ENCODE measurements at places on chromosomes 5 and 9.

GRCh38 chr9:128061275-128061960 is 5.7 kb downstream of the NAIF1 start:
- no peak for DNase-seq

DNA sequence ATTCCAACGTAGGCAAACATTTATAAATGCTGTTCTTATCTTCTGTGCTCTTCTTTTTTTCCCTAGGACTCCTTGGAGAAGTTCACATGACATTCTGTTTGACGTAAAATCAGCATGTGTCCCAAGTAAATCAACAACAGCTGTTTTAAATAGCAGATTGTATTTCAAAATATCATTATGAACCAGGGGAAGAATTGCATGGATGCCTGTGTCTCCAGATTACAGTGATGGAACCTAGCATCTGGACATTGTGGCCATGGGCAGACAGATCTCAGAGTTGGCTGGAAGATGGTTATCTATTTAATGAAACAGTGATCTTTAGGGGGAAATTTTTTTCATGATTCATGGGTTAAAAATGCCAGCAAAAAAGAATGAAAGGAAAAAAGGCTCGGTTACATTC is 222.0 kb downstream of the MAN2A1 start:
- DNase-seq, result no peak

DNA sequence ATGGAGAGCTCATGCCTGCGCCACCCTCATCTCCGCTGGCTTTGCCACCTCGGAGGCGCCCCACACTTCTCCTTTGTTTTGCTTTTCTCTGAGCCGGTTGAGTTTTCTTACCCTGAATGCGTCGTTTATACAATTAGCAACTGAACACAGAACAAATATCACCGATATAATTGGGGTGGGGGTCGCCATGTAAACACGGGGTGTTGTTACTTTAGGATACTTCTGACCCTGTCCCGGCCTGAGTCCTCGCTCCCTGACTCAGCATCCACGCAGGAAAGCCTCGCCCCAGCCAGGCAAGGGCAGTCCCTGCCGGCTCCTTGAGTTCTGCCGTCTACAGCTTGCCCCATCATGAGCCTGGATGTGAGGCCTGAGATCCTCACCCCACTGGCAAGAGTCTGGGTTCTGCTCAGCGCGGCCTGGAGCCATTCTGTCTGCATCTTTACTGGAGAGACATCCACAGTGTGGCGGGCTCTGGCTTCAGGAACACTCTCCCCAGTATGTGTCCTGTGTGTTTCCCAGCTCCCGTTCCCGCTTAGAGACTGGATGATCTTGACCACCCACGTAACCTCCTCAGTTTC is 5.5 kb downstream of the NKX2-5 start:
- DNase-seq, result no peak

GRCh38 chr5:5461012-5461411 is 38.5 kb downstream of the ICE1 start:
- no peak for DNase-seq

DNA sequence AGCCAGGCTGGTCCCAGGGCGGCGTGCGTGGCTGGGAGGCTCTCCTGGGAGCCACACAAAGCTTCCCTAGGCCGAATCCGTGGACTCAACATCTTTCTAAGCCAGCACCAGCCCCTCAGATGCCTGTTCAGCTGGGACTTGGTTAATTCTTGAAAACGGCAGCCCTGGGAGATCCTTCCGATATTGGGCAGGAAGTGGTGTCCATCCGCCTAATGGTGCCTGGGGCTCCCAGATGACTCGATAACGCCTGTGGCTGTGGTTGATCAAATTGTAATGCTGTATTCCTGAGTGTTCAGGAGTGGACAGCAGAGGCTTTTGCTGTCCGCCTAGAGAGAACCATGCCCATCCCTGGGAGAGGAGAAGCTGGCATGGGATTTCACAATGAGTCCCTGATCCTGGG is 14.1 kb downstream of the KCNT1 start:
- no peak for DNase-seq

DNA sequence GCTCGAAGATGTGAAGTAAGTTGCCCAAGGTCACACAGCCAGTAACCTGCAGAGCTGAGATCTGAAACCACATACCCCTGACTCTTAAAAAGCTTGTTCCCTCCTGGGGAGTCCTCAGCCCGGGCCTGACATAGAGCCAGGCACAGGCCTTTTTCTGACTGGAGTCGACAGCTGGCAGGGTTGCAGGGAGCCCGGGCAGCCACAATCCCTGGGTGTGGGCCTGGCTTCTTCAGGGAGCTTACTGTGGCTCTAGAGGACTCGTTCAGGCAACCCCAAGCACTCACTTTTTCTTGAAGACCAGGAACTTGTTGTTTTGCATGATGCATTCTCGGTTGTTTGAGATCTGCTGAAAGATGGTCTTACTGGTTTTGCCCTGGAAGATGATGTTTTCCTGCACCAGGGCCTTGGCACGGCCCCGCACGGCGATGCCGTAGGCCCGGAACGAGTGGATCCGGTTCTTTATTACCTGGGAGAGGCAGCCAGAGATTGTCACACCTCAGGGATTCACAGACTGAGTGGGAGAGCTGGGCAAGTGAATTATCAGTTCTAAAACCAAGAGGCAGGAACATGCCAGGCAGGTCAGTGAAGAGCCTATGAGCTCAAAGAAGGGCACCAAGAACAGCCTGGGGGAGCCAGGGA is 30.0 kb downstream of the POLR1E start:
- no peak for DNase-seq

DNA sequence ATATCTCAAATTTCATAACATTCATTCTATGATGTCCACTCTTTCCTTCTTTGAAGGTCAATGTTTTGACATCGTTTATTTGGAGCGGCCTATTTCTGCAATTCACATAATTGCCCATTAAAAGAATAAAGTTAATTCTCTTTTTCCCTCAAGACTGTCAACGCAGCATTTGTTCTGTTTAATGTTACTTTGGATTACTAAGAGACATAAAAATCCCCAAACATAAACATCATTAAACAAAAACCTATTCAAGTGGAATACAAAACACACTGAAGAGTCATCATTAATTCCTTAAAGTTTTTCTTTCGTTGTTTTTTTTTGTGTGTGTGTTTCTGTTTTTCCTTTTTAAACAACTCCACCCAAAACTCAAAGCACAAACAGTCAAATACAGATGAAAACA is 151.1 kb downstream of the TRPM6 start:
- DNase-seq, result no peak

DNA sequence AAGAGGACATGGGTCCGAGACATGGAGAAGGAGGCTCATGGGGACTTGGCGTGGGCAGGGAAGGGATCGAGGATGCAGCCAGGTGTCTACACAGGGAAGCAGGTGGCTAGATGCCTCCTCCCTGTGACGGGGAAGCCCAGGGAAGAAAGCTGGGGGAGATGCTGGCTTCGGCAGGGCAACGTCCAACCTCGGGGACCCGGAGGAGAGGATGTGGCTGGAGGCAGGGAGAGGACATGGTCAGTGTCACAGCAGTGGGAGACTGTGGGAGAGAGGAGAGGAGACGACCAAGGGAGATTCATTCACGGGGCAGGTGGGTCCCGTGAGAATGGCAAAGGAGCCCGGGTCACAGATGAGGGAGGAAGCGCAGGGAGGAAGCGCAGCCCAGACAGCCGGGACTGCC is 73.2 kb upstream of the PHYKPL start:
- DNase-seq, result no peak

DNA sequence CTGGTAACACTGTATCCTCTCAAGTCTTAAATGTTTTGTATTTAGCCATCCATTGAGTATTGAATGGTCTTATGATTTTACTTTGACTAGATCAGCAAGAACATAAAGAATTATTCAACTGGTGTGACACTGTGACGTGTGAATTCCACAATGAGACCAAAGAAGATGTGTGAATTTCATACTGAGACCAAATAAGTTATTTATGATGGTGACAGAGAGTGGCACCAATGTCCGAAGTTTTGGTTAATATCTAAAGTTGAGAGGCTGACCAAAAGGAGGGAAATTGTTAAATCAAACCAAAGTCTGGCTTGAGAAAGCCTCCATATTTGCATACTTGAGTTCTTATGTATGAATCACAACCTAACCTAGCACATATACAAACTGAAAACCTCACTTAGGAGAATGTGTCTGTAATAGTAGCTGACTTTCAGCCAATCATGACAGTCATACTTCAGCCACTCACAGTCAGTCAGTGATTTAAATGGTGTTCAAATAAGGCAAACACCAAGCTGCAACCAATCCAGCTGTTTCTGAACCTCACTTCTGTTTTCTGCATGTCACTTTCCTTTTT is 31.5 kb upstream of the FAM170A start:
- DNase-seq, result no peak

- DNase-seq, result peak; percentile 22
These were observed 14.4 kb upstream of the SCGB3A1 start for GRCh38 chr5:180605554-180606214.

GRCh38 chr9:83964973-83965349 is 15.1 kb downstream of the HNRNPK start:
- DNase-seq, result no peak

DNA sequence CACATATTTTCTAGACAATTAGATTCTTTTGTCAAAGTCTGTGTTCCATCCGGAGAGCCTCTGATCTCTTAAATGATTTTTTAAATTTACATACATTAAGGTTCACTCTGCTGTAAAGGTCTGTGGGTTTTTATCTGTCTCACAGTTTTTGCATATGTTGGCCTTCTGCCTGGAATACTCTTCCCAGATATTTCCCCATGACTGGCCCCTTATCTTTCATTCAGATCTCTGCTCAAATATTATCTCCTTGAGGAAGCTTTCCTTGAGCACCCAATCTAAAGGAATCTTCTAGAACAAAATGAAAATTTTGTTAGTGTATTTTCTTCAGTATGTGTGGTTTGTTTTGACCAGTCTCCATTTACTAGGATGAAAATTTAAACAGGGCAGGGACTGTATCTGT is 26.3 kb downstream of the FAF2 start:
- no peak for DNase-seq

GRCh38 chr9:73844135-73844534 is 653.0 kb upstream of the RORB start:
- no peak for DNase-seq

DNA sequence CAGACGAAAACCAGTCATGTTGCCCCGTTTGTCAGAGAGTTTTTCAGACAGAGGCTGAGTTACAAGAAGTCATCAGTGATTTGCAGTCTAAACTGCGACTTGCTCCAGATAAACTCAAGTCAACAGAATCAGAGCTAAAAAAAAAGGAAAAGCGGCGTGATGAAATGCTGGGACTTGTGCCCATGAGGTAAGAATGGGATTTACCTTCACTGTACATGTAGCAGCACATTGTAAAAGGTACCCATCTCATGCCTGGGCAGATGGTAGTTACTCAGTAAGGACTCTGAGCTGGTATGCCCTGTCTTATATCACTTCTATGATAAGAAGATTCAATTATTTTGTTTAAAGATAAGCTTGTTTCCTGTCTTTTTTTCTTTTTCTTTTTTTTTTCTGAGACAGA is 38.8 kb downstream of the RAD50 start:
- DNase-seq, result no peak

DNA sequence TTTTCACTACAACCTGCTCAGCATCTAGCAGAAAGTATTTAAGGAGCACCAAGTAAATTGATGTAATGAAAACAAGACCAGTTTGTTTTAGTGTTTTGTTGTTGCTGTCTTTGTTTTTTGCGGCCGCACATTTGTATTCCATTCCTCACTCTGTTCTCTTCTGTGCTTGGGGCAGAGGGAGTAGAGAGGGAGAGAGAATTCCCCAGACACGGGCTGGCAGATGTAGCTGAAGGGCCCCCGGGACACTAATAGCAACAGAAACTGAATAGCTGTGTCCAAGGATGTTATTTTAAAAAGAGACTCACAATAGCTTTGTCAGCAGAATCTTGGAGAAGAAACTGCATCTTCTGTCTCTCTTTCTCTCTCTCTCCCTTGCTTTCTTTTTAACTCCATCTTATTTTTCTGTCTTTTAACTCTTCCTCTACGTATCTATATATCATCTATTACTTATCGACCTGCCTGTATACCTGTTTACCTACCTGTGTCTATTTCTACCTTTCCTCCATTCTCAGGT is 145.3 kb downstream of the PAPPA start:
- no peak for DNase-seq

DNA sequence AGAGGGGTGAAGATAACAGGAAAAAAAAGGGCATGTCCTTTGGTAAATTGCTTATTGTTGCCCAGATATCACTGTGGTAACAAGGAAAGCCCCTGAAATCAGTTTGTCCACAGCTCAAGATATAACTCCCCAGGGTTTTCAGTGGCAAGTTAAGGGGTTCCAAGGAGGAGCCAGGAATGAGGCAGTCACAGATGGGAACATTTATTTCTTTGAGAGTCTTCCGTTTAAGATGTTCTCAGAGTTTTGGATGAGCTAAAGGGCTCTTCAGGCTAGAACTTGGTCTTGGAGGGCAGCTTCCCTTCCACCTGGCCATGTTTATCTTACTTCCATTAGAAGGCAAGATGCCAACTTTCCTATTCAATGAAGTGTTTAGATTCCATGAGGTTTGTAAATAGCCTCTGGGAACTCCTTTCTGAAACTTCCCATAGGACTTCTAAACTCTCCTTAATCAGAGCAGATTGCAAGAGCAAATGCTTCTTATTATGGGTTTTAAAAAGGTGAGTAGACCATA is 277.6 kb upstream of the TNC start:
- DNase-seq, result no peak

DNA sequence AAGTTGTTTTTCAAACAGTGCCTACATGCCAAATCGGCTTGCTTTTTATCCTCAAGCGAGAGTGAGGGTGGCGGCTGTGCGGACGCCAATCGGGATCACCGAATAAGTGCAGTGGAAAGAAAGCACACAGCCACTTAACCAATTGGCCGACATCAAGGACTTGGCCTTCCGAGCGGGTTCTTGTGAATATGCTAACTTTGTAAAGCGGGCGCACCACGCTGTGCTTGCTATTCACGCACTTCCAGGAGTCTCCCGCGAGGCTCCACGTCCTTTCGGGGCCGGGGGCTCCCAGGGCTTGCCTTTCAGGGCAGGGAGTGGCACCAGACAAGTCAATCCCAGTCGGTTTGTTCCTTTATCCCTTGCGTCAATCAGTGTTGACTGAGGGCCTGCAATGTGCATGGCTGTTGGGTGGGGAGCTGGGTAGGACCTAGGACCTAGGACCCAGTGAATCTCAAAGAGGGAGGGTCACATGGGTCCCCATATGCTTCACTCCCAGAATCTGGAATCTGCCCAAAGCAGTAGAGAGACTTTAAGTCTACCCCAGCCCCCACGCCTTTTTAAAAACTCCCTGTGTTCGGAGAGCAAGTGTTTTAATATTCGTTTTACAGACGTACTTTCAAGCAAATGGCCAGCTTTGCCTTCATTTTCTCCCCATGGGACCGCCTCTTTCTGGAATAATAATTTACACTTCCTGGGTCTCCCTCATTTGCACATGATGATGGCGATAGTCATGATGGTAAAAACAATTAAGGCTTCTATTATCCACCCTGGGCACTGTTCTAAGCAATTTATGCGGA is 2.0 kb upstream of the GCNT4 start:
- DNase-seq, result no peak

DNA sequence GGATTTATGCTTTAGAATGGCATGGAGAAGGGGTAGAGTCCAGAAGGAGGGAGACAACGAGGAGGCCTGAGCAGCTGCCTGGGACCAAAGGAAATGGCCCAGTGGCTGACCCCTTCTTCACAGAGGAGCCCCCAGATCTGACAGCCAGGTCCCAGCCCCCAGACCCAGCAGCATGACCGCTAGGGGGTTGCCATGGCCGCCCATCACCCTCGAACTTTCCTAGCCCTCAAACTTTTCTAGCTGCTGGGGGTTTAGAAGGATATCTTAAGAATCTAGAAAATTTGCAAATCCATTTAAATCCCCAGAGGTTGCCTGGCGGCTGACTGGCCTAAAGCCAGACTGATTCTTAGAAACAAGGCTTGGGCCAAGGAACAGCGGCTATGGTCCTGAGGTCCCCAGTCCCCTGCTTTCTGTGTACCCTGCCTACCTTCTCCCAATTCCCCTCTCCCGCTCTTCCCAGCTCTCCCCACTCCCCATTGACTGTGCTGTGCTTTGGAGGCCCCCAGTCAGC is 972 bp downstream of the PDGFRB start:
- no peak for DNase-seq
